ENCODE measurements at places on chromosomes 5 and 9. TPM values are rescaled to one million over a fixed set of nuclear protein-coding genes. Genes with fewer than 3 reads are reported as not detected.

DNA sequence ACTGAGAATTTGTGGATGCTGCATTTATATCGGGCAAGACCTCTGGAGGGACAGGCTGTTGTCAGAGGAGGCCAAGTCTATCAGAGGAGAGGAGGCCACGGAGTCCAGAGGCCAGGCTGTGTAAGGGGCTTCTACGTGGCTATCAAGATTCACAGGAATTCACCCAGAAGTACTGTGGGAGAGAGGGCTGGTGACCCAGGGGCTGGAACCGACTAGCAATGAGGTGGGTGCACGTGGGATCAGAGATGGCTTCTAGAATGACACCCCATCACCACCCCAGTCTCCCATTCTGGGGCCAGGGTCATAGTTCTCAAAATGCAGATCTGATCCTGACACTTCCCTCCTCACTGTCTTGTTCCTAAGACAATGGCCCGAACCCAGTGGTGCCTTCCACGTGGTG, 61.2 kb upstream of the PHYKPL start:
- H3K27me3 ChIP-seq = no peaks in the 10 kb centered on the region
- H3K4me3 ChIP-seq = no peak overlapping the region
- no peaks in the 10 kb centered on the region for H3K4me1 ChIP-seq
- DNase-seq = no peak
- no peaks in the 10 kb centered on the region for H3K36me3 ChIP-seq
- H3K27ac ChIP-seq = no peak overlapping the region

PLAC8L1 gene
- polyA plus RNA-seq = not detected

- no peak for DNase-seq
- H3K4me1 ChIP-seq = peaks cover 72% of the 10 kb centered on the region
- no peak overlapping the region for H3K4me3 ChIP-seq
- H3K27me3 ChIP-seq = no peaks in the 10 kb centered on the region
- H3K27ac ChIP-seq = no peak overlapping the region
These were observed 20.8 kb downstream of the B4GALT1 start for GRCh38 chr9:33146298-33146697.

GRCh38 chr5:57495285-57496086, 12.9 kb upstream of the ACTBL2 start:
- H3K27me3 ChIP-seq = no peaks in the 10 kb centered on the region
- H3K4me3 ChIP-seq = no peak overlapping the region
- peaks cover 17% of the 10 kb centered on the region for H3K4me1 ChIP-seq
- no peak for DNase-seq

- H3K36me3 ChIP-seq = peaks cover 21% of the 10 kb centered on the region
- H3K27me3 ChIP-seq = no peaks in the 10 kb centered on the region
- no peak overlapping the region for H3K4me3 ChIP-seq
- H3K4me1 ChIP-seq = no peaks in the 10 kb centered on the region
- H3K27ac ChIP-seq = no peak overlapping the region
These were observed 27.6 kb downstream of the CEP72 start for GRCh38 chr5:639584-640213.

PCDHB14 gene
- polyA plus RNA-seq = not detected

SLC6A3 gene
- polyA plus RNA-seq = not detected

Measured in CD8-positive, alpha-beta memory T cell (primary cell).